ENCODE measurements at places on chromosomes 11 and 22. TPM values are rescaled to one million over a fixed set of nuclear protein-coding genes. Genes with fewer than 3 reads are reported as not detected.

DNA sequence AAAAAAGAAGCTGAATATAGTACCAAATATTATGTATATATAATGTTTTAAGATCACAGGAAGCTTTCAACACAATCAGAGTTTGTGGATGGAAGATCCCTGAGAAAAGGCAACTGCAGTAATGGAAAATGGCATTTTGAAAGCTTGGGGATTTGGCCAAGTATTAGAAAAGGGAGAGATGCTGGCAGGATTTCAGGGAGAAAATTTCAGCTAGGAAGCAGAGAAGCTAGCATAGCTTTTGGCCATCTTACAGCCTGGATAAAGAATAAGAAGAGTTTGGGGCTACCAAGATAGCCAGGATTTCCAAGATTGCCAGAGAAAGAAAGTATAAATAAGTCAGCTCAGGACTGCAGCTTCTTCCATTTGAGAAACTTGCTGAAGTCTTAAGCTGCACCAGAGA lies 440.8 kb upstream of the LUZP2 start:
- DNase-seq = no peak
- H3K27ac ChIP-seq = no peak overlapping the region
- no peaks in the 10 kb centered on the region for H3K4me1 ChIP-seq
- H3K27me3 ChIP-seq = no peaks in the 10 kb centered on the region
- H3K36me3 ChIP-seq = no peaks in the 10 kb centered on the region

DNA sequence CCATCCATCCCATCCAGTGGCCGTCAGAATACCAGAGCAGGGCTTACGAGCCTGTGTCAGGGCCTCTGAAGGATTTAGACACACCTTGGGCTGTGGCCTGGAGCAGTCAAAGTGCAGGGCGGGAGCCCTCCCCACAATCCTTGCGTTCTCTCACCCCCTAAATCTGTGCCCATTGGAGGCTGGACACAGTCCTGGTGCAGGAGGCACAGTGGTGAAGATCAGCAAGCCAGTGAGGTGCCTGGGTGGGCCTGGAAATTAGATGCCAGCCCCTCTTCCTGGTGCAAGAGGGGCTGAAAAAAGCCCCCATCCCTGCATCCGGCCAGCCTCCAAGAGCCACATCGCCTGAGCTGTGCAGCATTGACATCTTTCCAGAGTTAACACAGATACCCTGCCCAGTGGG lies 1045.8 kb downstream of the TBC1D22A start:
- no peak overlapping the region for H3K4me3 ChIP-seq
- no peaks in the 10 kb centered on the region for H3K4me1 ChIP-seq
- no peak overlapping the region for H3K27ac ChIP-seq
- H3K27me3 ChIP-seq = no peaks in the 10 kb centered on the region
- no peaks in the 10 kb centered on the region for H3K36me3 ChIP-seq
- DNase-seq = no peak

- DNase-seq = no peak
- no peaks in the 10 kb centered on the region for H3K36me3 ChIP-seq
- H3K4me1 ChIP-seq = no peaks in the 10 kb centered on the region
- no peak overlapping the region for H3K4me3 ChIP-seq
Measured at GRCh38 chr11:131495423-131495822, 125.0 kb downstream of the NTM start.

DNA sequence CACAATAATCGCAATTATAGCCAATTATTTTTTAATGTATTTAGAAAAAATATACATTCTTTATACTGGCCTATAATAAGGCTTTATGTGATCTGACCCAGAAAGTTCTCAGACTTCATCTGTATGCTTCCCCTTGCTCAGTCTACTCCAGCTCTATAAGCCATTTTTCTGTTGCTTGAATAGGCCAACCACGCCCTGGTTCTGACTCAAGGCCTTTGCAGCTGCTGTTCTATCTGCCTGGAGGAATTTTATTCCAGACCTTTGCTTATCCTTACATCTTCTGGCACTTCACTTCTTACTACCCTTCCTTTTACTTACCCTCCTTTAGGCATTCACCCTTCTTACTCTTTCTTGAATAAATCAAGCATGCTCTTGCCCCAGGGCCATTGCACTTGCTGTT lies 54.9 kb upstream of the PDE3B start:
- DNase-seq = no peak
- no peak overlapping the region for H3K27ac ChIP-seq
- H3K27me3 ChIP-seq = no peaks in the 10 kb centered on the region
- H3K4me3 ChIP-seq = no peak overlapping the region
- peaks cover 20% of the 10 kb centered on the region for H3K4me1 ChIP-seq

HTR3A gene
- total RNA-seq = not detected
